ENCODE measurements at places on chromosomes 11 and 22.

- DNase-seq, result no peak
Observed at GRCh38 chr11:35313760-35314153, 105.6 kb downstream of the SLC1A2 start.

GRCh38 chr22:22374579-22374978, 130.0 kb downstream of the VPREB1 start:
- no peak for DNase-seq

- no peak for DNase-seq
Observed at GRCh38 chr11:108466405-108466804, 924 bp downstream of the C11orf65 start.

DNA sequence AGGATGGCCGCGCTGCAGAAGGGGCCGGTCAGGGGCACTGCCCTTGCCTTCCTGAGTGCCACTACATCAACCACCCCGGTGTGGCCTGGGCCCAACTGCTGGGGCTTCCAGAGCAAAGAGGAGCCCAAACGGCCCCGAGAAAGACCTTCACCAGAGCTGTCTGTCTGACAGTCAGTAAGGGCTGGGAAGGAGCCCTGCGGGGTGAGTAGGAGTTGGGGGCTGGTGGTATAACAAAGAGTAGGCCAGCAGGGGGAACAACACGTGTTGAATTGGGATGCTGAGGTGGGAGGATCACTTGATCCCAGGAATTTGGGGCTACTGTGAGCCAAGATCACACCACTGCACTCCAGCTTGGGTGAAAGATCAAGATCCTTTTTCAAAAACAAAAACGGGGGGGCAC, 3.9 kb downstream of the GSTT4 start:
- no peak for DNase-seq

DNA sequence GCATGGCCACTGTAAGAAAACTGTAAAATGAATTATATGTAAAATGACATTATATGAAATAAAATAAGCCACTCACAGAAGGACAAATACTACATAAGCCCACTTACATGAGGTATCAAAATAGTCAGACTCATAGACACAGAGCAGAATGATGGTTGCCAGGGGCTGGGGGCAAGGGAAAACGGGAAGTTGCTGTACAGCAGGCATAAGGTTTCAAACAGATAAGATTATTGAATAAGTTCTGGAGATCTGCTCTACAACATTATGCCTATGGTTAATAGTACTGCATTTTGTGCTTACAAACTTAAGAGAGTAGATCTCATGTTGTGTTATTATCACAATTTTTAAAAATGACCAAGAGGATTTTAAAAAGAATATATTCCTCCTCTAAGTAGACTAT, 32.7 kb upstream of the HEPHL1 start:
- DNase-seq, result no peak

DNA sequence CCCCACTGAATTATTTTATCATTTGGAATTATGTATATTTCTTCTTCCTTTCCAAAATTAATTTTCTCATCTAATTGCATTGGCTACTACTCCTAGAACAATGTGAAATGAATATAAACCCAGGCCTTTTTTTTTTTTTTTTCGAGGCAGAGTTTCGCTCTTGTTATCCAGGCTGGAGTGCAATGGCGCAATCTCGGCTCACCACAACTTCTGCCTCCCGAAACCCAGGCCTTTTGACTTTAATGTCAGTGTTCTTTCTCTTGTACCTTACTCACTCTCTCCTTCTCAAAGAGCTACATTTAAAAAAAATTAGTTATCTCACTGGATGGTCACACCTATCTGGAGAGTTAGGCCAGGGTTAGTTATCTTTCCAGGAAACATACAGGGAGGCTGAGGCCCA, 35.3 kb upstream of the LRRC32 start:
- no peak for DNase-seq

- no peak for DNase-seq
Observed at GRCh38 chr11:2481253-2481652, 36.4 kb downstream of the KCNQ1 start.

DNA sequence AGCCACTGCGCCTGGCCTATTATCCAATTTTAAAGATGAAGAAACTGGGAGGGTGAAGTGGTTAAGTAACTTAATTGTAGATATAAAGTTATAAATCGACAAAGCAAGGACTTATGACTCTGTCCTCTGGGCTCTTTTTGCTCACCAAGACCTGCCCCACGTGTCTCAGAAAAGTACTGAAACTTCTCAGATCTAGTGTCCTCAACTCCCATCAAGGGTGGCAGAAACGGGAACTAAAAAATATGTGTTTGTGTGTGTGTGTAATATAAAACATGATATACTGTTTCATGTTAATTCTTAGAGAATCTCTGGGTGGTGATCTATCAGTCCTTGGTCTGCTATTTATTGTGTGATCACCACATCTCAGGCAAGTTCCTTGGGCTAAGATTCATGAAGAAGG, 104.9 kb downstream of the GAB2 start:
- DNase-seq, result no peak

GRCh38 chr11:7537265-7537664, 23.5 kb downstream of the PPFIBP2 start:
- no peak for DNase-seq

DNA sequence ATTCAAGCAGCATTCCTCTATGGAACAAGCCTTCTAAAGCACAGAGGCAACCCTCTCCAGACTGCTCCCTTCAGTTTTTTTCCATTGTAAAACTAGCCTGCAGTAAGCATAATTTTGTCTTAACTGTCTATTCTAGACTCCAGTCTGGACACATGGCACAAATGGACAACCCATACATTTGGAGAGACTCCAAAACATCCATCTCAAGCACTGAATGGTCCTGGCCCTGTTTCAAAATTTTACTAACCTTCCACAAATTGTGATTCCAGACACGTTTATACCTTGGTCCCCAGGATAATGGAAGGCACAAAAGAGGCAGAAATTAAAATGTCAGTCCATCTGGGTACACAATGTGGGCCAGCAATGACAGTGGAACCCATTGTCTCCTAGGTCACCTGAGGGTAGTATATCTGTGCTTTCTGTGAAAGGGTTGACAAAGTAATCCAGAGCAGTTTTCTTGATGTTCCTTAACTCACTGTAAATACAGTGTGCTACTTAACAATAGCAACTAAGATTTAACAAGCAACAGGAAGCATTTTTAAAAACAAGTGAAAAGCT, 16.2 kb upstream of the SESN3 start:
- no peak for DNase-seq

DNA sequence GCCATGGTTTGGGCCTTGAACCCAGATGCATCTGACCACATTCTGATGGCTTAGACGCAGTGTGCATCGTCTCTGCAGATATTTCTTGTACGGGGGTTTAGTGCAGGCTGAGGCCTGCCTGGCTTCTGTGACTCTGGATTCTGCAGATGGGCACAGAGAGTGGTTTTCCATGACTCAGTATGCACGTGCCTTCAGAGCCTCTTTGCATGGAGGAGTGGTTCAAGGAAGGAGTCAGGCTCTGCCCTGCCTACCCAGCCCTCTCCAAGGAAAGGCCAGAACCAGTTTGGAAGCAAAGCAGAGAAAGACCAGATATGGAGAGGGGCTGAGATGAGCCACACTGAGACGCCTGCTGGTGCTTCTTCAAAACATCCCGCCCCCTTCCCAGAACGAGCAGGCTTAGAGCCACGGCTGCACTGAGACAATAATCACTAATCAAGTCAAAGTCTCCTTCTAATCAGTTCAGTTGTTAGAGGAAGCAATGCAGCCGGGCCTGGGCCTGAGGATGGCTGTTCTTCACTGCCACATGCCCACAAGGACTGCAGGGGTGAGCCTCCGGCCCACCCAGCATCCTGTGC, 308.9 kb downstream of the NXPE2 start:
- no peak for DNase-seq

GRCh38 chr22:33405194-33405593, 347.0 kb upstream of the SYN3 start:
- DNase-seq, result no peak

DNA sequence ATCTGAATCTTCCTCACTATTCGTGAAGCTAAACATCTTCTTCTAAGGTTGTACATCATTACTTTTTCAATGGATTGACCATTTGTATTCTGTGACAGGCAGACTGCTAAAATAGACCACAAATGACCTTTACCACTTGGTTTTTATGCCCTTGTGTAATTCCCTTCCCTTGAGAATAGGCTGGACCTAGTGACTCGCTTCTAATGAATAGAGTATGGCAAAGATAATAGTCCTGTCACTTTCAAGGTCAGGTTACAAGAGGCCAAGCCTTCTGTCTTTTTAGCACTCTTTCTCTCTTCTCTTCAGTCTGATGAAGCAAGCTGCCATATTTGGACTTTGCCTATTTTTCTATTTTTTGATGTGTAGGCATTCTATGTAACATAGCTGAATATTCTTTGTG, 492.9 kb downstream of the SOX6 start:
- DNase-seq, result no peak

DNA sequence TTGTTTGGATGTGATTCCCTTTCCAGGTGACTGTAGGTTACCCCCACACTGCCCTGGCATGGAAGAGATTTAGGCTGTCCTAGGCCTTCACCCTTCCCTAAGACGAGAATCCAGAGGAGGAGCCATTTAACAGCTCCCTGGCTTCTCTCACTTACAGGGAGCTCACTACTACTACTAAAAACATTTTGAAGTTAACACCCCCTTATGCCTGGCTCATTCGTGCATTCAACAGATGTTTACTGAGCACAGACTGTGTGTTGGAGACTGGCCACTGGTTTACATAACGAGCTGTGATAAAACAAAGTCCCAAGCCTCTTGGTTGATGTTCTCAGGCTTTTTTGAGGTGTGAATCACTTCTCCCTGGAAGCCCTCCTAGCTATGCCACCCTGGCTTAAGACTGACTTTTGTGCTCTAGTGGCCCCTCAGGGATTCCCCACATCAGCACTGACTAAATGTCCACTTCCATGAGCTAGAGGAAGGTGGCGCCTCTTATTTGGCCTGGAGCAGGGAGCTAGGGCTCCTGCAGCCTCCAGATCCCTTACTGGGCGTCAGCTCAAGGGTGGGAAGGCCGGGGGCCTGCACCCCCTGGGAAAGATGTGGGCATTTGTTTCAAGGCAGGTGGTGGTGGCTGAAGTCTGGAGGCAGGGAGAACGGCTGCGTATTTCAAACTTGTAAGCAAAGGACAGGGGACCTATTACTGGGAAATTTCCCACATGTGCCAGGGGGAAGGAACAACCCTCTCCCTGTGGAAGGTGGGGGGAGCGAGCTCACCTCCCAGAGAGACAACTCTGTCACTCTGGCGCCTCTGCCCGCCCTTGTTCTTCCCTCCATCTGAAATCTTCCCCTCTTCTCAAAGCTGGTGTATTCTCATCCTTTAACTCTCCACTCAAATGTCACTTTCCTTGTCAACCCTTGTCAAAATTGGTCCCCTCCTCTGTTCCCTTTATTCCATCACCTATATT, 19.4 kb upstream of the MALAT1 start:
- DNase-seq, result no peak

DNA sequence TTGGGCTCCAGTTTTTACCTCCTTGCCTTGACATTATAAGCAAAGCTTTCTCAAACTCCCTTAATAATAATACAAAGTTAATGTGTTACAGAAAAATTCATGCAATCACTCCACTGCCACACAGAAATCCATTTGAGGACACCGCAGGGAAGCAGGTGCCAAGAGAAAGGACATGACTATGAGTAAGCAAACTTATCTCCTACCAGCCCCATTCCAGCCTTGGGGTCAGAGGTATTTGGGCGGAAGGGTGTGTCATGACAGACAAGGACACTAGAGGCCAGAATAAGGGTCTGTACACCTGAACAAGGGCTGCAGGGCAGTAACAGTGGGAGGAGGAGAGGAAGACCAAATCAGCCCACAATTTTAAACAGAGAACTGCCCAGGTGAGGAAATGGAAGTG, 5.9 kb downstream of the GNG3 start:
- no peak for DNase-seq

DNA sequence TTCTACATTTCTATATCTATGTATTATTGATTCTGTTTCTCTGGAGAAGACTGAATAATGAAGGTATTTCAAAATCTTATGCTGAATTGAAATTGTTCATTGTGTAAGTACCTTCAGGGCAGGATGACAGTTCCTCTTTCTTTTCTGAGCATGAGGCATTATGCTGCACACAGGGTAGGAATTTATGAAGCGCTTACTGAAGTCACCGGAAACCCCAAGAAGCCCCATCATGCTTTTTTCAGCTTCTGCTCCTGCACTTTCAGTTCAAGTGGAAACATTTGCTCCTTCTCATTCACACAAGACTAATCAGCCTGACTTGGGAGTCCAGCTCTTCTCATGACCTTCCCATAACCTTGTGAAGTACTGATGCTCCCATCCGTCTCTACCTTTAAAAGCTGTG, 314.7 kb upstream of the SORL1-AS1 start:
- no peak for DNase-seq

- no peak for DNase-seq
Observed at GRCh38 chr22:23767673-23768548, at the start of gene CHCHD10. TSS of gene CHCHD10 (minus strand) at chr22:23767972. CDS start at chr22:23767874, 98 bp downstream.
